Endothelial cell of coronary artery (primary cell): ENCODE measurements at places on chromosomes 2 and 18. TPM values are rescaled to one million over a fixed set of nuclear protein-coding genes. Genes with fewer than 3 reads are reported as not detected.

The NOSTRIN gene
- total RNA-seq = 0.36 TPM in 1 of 2 replicates, not detected in the other

The TEKT4 gene
- not detected in 2 replicates for total RNA-seq

The FHOD3 gene
- 0.94 and 4.0 TPM in 2 replicates for total RNA-seq

The ANKRD62 gene
- total RNA-seq = not detected in 2 replicates

The TMX3 gene
- 70.4 and 115 TPM in 2 replicates for total RNA-seq

The SLC5A7 gene
- total RNA-seq = not detected in 2 replicates

The AKAIN1 gene
- not detected in 2 replicates for total RNA-seq

The OXER1 gene
- total RNA-seq = not detected in 2 replicates

The TMEM169 gene
- under 0.01 TPM in 1 of 2 replicates, not detected in the other for total RNA-seq

The CFAP53 gene
- total RNA-seq = 0.18 and 0.28 TPM in 2 replicates

The POTEF gene
- 0.09 TPM in 2 replicates for total RNA-seq

The PTPRM gene
- total RNA-seq = 65.7 and 80.9 TPM in 2 replicates

The REG3A gene
- not detected in 2 replicates for total RNA-seq

The YES1 gene
- total RNA-seq = 136 and 208 TPM in 2 replicates

The M1AP gene
- total RNA-seq = not detected in 2 replicates

The LRRTM1 gene
- total RNA-seq = not detected in 2 replicates

The VRK2 gene
- 21.1 and 30.9 TPM in 2 replicates for total RNA-seq

The PXDN gene
- 197 and 313 TPM in 2 replicates for total RNA-seq

The RAD51AP2 gene
- not detected in 2 replicates for total RNA-seq

The RGPD4 gene
- not detected in 2 replicates for total RNA-seq

The DTNA gene
- total RNA-seq = 1.5 and 2.1 TPM in 2 replicates

The TLX2 gene
- not detected in 2 replicates for total RNA-seq

The RFTN2 gene
- 3.8 and 5.1 TPM in 2 replicates for total RNA-seq

The RNF181 gene
- total RNA-seq = 229 and 287 TPM in 2 replicates

The WDPCP gene
- 5.9 and 6.2 TPM in 2 replicates for total RNA-seq

The BOLL gene
- not detected in 2 replicates for total RNA-seq

The ITGA4 gene
- total RNA-seq = 4.6 and 22.4 TPM in 2 replicates

The RGPD3 gene
- 0.09 and 0.19 TPM in 2 replicates for total RNA-seq

The PSTPIP2 gene
- total RNA-seq = 4.8 TPM in 2 replicates

The MROH2A gene
- total RNA-seq = not detected in 2 replicates

The RNU2-63P gene
- 10.1 and 284 TPM in 2 replicates for total RNA-seq

The FEV gene
- not detected in 2 replicates for total RNA-seq

The ADAM23 gene
- 17.4 and 18.4 TPM in 2 replicates for total RNA-seq

The TMEM247 gene
- not detected in 2 replicates for total RNA-seq

The MALL gene
- 21.3 and 37.5 TPM in 2 replicates for total RNA-seq

The ASXL3 gene
- 0.18 TPM in 1 of 2 replicates, not detected in the other for total RNA-seq

The KIF3C gene
- total RNA-seq = 14.8 and 17.9 TPM in 2 replicates

The CRYGD gene
- not detected in 2 replicates for total RNA-seq

The ACADL gene
- not detected in 2 replicates for total RNA-seq

The PAX8 gene
- total RNA-seq = 0.28 TPM in 1 of 2 replicates, not detected in the other

The IL1B gene
- total RNA-seq = 8.2 TPM in 1 of 2 replicates, not detected in the other

The SEPTIN10 gene
- 85.3 and 125 TPM in 2 replicates for total RNA-seq

The GRB14 gene
- total RNA-seq = 2.1 and 6.6 TPM in 2 replicates

The HOXD13 gene
- not detected in 2 replicates for total RNA-seq

The ANKRD29 gene
- total RNA-seq = 0.27 and 0.85 TPM in 2 replicates

The G6PC2 gene
- not detected in 2 replicates for total RNA-seq

The CCDC85A gene
- total RNA-seq = 11.2 and 24.1 TPM in 2 replicates

The MPPE1 gene
- total RNA-seq = 10.7 and 17.8 TPM in 2 replicates

The MSGN1 gene
- not detected in 2 replicates for total RNA-seq

The BMPR2 gene
- total RNA-seq = 29.6 and 32.5 TPM in 2 replicates

The LIMS4 gene
- 19.5 and 20.7 TPM in 2 replicates for total RNA-seq

The HRH4 gene
- not detected in 2 replicates for total RNA-seq

The GALR1 gene
- total RNA-seq = not detected in 2 replicates

The MC4R gene
- total RNA-seq = not detected in 2 replicates

The CHRNG gene
- not detected in 2 replicates for total RNA-seq

The KATNAL2 gene
- total RNA-seq = 0.38 and 0.72 TPM in 2 replicates

The COLEC11 gene
- 0.09 and 0.38 TPM in 2 replicates for total RNA-seq

The EEF1B2 gene
- total RNA-seq = 929 and 973 TPM in 2 replicates

The SLC8A1 gene
- total RNA-seq = 4.6 and 6.4 TPM in 2 replicates
